ENCODE measurements at places on chromosomes 4 and X.

DNA sequence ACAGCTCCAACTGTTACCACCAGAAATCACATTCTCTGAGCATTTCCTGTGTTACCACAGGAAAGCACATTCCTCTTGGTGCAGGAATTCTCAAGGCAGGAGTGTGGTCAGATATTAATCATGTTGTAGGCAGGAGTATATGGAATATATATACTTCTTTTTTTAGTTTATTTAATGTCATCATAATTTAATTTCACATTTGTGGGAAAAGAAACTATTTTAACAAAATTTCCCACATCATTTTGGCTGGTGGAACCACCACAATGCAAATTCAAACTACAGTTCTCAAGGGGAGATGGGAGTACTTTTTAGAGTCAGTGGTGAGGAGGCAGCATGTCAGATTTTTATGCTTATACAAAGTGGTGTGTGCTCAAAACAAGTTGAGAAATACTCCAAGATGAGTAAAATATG lies 139.0 kb downstream of the ATP10D start:
- no peak for DNase-seq

- no peak for DNase-seq
These were observed 48.5 kb upstream of the CYSLTR1 start for GRCh38 chrX:78375894-78376293.

- DNase-seq: no peak
These were observed 946 bp downstream of the ANXA3 start for GRCh38 chr4:78552389-78553042.

GRCh38 chrX:66130469-66130868 lies 33.6 kb upstream of the HEPH start:
- DNase-seq: no peak

DNA sequence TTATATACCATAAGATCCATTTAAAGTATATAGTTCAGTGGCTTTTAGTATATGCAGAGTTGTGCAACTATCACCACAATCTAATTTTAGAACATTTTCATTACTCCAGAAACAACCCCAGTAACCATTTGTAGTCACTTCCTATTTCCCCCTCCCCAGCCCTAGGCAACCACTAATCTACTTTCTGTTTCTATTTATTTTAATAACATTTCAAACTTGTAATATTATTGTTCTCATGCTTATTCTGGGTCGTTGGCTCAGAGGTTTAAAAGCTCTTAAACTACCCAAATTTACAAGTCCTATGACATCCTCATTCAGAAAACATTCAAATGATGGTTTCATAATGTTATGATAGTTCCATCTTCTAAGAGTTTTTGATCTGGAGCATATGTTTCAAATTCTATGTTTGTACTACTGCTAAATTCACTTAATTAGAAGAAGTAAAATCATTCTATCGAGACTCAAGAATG lies 18.4 kb downstream of the XIAP start:
- no peak for DNase-seq

- no peak for DNase-seq
These were observed 1.0 kb downstream of the NOA1 start for GRCh38 chr4:56976283-56976836.

GRCh38 chr4:62457356-62457755 lies 1257.2 kb downstream of the ADGRL3 start:
- no peak for DNase-seq
